ENCODE measurements at places on chromosomes 5 and 9.

- peak; percentile 44 for DNase-seq
These were observed 459.9 kb upstream of the ZNF462 start for GRCh38 chr9:106403081-106403480.

DNA sequence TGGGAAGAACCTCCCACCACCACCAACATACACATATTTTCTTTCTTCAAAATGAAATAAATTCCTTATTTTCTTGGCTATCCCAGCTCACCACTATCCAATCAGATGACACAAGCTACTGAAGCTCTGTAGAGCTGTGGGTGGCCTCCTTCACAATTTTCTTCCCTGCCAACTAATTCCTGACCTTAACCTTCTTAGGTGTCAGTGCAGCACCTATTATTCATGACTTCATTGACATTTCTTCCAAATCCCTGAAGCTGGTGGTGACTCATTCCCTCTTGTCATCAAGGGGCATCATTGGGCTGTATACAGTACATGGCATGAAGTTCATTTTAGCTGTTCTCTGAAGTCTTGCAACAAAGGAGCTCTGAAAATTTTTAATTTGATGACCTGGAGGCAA lies 42.0 kb upstream of the ADRA1B start:
- DNase-seq, result no peak

DNA sequence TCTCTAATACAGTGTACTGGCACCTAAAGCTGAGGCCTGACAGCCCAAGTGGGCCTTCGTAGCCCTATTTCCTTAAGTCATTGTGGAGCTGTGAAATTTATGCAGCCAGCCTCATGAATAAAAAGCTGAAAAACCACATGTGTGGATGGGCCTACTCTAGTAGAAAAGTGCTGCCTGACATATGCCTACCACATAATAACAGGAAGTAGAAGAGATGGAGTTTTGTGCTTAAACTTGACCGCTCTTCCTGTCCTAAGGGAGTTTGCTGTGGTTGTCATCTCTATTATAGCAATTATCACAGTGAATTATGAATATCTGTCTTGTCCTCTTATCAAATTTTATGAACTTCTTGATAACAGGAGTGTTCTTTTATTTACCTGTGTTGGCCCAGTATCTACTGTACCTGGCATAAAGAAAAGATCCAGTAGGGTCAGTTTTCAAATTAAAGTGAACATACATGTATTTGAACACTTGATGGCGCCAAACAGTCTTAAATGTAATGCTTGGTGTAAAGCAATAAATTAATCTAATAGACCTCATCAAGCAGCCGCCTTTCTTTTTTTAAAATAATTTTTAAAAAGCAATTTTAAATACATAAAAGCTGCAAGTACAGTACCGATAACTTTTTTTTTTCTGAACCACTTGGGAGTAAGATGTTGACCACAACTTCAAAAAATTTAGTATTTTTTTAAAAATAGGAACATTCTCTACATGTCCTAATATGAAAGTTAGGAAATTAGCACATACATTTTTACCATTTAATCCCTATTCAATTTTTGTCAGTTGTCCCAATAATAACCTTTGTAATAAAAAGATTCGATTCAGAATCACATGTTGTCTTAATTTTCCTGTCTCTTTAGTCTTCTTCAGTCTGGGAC lies 51.0 kb downstream of the FKTN start:
- peak; percentile 4 for DNase-seq

DNA sequence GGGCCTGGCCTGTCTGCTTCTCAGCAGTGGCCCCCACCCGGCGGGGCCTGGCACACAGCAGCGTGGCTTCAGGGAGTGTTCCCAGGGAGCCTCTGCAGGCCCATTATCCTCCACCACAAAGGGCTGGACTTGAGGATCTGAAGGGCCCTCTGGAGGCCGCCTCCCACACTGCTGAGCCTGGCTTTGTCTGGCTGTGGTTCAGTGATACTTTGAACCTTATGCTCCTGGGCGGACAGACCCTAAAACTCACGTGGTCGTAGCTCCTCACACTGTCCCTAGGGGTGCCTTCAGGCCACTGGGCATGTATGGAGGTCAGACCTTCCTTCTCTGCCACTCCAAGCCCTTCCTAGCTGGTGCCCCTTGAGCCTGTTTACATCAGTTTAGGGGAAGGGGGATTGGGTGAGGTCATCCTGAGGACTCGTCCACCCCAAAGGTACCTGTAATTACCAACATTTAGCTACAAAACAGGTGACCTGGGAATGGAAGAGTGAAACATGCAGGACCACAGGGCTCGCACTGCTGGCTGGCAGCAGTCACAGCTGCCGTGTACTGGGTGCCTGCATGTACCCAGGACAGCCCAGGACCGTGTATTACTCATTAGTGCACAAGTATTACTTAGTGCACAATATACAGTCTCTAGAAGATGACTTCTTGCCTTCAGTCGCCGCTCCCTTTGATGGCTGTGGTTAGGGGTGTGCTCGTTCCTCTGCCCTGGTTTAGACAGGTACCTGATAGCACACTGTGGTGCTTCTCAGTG lies 8.5 kb downstream of the GRHPR start:
- no peak for DNase-seq

DNA sequence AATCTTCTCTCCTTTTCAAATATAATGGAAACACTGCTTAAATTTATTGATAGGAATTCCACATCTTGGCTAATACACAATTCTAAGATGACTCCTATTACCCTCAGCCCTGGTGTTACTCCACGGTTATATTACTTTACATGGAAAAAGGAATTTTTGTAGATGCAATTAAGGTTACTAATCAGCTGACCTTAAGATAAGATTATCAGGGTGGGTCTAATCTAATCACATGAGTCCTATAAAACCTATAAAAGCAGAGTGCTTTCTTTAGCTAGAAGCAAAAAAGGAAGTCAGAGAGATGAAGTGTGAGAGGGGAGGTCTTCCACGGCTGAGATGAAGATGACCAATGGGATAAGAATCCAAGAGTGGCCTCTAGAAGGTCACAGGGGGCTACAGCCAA lies 268.6 kb downstream of the PDE4D start:
- DNase-seq, result no peak

- DNase-seq, result no peak
These were observed 72.3 kb downstream of the C9orf153 start for GRCh38 chr9:86187121-86187520.
